ENCODE measurements at places on chromosomes 5 and 9. TPM values are rescaled to one million over a fixed set of nuclear protein-coding genes. Genes with fewer than 3 reads are reported as not detected.

Gene TRPM3
- 0.02 TPM for total RNA-seq

Gene ZFP2
- total RNA-seq, result 0.50 TPM

DNA sequence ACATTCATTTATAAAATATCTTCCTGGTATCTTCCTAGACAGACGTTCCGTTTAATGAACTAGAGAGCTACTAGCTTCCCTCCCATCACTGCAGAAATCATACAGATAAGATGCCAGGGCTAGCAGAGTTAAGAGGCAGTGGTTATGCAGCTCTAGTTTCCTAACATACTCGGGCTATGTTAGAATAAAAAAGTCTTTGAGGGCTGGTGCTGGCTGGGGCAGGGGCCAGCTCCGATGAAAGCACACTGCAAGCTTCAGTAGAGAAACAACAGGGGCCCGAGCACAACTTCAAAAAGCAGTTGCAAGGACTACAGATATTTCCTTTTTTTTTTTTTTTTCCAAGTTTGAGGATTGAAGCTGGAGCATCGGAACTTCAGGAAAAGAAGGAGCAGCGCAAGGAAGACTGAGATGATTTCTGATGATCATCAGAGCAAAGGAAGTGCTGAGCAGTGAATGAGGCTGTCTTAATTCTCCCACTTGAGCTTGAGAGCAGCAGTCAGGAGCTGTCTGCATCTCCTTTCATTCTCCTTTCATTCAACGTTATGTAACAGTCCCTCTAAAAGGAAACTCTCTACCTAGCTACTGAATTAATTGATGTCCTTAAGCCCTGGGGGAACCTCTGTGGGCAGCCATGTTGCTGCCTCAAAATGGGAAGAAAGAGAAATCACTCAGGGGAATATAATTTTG, 47.6 kb upstream of the ADCY2 start:
- DNase-seq, result no peak

GRCh38 chr5:24644761-24645160, at the start of gene CDH10:
Gene CDH10, minus strand, starts transcription at chr5:24644978. Its CDS starts 51,488 bp downstream, at chr5:24593490.
- DNase-seq, result no peak

GRCh38 chr9:35910613-35911359, 1.5 kb downstream of the SPAAR start:
- peak; percentile 33 for DNase-seq

GRCh38 chr9:114282926-114283325, 40.0 kb upstream of the ORM1 start:
- no peak for DNase-seq
